Esophagus squamous epithelium (tissue), 5 donors: ENCODE measurements at places on chromosomes 13 and 19.

DNA sequence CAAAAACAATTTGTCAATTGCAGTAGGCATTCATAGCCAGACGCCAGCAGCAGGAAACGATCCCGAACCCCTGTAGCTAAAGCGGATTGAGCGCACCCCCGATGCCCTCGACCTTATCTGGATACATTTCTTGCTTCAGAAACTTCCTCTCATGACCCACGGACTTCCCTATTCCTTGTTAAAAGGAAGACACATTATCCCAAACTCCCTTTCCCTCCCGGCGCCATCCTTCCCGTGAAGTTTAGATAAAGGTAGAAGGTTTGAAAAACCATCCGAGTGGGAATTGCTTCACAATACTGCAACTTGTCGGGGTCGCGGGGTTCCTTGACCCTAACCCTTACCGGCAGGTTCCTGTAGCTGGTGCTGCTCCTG lies 977 bp downstream of the PCDH20 start:
- DNase-seq = no peak

- no peak for DNase-seq
Observed at GRCh38 chr13:44465318-44465717, 91.7 kb downstream of the SERP2 start.

DNA sequence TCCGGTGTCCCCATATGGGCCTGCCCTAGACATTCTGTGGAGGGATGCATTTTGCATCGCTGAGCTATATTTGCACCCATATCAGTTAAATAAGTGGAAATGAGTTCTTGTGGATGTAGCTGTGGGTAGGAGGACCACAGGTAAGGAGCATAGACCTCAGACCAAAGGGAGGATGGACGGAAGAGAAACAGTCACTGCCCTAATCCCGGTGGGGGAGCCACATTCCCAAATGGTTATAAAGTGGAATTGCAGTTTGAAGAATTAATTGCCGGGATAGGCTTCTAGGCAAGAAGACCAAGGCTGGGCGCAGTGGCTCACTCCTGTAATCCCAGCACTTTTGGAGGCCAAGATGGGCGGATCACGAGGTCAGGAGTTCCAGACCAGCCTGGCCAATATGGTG lies 1.8 kb downstream of the SDHAF1 start:
- DNase-seq = no peak

DNA sequence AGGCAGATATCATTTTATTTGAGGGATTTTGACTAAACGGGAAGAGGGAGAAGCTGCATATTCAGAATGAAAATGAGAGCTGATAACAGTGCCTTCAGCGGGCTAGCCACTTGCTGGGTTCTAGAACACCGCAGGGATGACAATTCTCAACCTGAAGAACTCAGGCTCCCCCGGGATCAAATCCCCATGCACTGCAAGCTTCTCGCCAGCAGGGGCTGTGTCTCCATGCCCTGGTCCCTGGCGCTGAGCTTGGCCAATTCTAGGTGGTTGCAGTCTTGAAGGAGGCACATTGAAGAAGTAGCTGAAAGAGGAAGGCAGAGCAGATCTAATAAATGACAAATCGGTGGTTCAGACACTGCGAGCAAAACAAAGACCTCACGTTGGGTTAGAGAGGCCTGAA lies 128.7 kb downstream of the UQCRFS1 start:
- no peak for DNase-seq

DNA sequence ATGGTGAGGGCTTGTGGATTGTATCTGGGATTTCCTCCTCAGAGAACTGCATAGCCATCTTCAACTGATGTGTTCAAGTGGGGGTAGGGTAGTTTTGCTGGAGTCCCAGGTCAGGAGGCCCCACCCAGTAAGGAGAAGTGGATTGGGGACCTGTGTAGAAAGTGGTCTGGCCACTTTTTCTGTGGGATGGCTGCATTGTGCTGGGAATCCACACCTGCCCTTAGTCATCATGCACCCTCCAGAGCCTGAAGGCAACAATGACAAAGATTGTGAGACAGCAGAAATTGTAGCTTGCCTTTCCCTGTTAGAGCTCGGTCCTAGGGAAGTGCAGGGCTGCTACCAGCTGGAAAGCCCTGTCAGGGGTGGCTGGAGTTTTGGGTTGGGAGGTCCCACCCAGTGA lies 255.4 kb downstream of the NDFIP2 start:
- DNase-seq = no peak

DNA sequence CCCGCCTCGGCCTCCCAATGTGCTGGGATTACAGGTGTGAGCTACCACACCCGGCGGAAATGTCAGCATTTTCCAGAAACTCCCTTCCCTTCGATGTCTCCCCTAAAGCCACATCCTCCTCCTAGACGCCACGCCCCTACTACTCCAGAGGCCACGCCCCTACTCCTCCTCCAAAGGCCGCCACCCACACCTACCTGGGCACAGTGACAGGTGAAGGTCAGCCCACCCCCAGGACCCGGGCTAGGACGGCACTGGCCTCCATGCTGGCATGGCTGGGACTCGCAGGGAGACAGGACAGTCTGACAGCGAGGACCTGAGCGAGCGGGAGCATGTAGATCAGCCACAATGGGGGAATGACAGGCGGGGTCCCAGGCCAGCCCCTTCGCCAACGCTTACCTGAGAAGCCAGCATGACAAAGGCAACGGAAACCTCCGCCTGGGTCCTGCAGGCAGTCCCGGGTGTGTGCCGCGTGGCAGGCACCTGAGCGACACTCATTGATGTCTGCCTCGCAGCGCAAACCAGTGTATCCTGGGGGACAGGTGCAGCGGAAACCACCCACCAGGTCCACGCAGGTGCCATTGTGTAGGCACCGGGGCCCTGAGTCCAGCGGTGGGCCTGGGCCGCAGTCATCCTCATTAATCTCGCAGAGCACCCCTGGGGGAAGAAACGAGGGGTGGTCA lies 22.0 kb downstream of the NOTCH3 start:
- DNase-seq = no peak

- no peak for DNase-seq
Observed at GRCh38 chr13:26342898-26343297, 89.0 kb downstream of the CDK8 start.

- no peak for DNase-seq
Observed at GRCh38 chr19:56113074-56113632, 7.9 kb downstream of the ZNF787 start.

GRCh38 chr13:33644581-33645543 lies 173.1 kb upstream of the RFC3 start:
- DNase-seq = no peak

DNA sequence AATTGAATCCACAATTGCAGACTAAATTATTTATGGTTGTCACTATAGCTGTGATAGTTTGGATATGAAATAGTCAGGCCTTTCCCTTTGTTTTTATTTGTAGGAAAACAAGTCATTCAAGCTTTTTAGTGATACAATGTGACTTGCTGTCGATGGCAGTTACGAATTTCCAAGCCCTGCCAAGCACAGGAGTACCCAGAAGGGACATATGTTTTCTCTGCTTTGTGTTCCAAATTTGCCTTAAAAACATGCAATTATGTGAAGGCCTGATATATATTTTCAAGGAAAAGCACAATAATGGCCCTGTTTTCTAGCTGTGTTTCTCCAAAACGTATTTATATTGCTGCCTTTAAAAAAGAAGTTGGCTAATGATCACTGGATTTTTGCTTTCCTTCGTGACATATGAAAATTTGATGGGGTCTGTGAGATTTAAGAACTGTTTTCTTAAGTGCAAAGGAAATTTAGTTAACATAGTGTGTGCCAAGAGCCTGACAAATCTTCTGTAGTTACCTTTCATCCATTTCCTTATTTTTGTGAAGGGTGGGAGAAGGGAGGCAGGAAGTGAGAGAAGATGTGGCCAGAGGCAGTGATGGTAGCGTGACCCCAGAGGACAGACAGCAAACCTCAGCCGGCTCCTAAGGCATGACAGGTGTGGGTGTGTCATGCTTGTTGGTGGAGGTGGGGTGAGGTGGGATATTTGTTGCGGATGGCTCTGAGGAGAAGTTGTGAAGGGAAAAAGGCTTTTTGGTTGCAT lies 79.6 kb downstream of the TEX26 start:
- DNase-seq = no peak

- no peak for DNase-seq
Observed at GRCh38 chr13:46666727-46667456, 113.9 kb downstream of the LRCH1 start.

- DNase-seq = no peak
Observed at GRCh38 chr13:99442273-99442895, 58.9 kb upstream of the TM9SF2 start.

GRCh38 chr13:91544723-91545122 lies 146.3 kb downstream of the GPC5 start:
- DNase-seq = no peak

DNA sequence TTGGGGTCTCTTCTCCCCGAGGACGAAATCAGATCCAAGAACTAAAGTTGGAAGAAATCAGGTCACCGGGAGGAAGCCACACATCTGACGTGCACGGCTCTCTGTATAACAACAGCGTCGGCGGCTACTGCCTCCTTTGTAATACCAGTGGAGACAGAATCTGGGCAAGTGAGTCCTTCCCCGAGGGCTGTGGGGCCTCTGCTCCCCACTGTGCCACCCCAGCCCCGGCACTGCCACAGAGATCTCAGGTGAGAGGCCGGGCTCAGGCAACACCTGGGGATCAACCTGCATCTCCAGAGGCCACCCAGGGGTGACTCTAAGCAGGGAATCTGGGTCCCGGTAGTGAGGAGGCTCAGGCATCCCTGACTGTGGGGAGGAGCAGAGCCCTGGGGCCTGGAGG lies 33.7 kb upstream of the C13orf46 start:
- DNase-seq = no peak

- no peak for DNase-seq
Observed at GRCh38 chr13:42924344-42924743, 67.7 kb downstream of the EPSTI1 start.

DNA sequence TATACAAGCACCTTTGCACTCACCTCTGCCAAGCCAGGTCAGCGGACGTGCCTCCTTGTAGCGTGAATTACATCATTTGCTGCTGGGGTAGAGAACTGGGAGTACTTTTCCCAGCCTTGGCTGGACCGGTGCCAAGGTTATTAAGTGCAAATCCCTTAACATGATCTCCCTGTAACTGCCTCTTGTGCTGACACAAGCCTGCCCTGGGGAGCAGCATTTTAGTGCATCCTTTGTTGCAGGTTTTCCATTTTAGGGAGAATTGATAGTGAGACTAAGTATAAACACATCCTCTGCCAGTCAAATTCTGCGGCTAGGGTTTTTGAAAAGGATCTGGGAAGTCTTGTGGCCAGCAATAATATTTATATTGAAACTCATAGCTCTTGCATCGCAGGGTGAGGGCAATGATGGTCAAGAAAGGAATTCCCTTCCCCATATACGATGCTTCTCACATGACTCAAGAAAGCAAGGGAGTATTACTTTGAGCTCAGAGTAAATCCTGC lies 32.7 kb upstream of the DCLK1 start:
- DNase-seq = no peak

- no peak for DNase-seq
Observed at GRCh38 chr13:44017756-44018309, 138.1 kb downstream of the LACC1 start.

- no peak for DNase-seq
Observed at GRCh38 chr19:54030895-54031586, 32.7 kb downstream of the VSTM1 start.

- DNase-seq = no peak
Observed at GRCh38 chr19:7783991-7784423, 21.0 kb downstream of the CLEC4M start.

DNA sequence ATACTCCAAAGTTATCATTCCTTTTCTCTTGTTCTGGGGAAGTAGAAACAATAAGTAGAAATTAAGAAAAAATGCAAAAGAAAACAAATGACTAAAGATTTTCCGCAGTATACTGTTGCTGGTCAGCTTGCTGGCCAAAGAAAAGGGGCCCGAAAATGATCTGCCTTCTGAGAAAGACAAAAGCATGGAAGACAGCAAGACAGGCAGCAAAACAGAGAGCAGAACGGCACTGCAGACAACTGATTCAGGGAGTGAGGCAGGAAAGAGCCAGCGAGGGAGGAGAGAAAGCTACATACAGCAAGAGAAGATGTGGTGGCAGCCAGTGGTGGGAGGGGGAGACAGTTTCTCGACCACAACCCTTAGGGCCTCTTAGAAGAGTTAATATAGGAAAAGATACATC lies 5.3 kb upstream of the DOCK9 start:
- DNase-seq = no peak

DNA sequence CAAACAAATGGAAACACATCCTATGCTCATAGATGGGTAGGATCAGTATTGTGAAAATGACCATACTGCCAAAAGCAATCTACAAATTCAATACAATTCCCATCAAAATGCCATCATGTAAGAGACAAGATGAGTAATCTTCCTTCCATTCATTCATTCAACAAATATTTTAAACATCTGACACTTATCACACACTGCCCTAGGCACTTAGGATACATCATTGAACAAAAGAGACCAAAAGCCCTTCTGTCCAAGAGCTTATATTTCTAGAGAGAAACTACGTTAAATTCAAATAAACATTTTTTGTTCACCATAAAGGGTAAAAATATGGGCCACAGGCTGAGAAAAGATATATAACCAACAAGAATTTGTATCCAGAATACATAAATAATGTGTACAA lies 20.5 kb upstream of the LHFPL6 start:
- no peak for DNase-seq

- no peak for DNase-seq
Observed at GRCh38 chr19:29212356-29212647, 649 bp downstream of the UQCRFS1 start.

- DNase-seq = no peak
Observed at GRCh38 chr13:57418067-57418677, 213.4 kb upstream of the PCDH17 start.

DNA sequence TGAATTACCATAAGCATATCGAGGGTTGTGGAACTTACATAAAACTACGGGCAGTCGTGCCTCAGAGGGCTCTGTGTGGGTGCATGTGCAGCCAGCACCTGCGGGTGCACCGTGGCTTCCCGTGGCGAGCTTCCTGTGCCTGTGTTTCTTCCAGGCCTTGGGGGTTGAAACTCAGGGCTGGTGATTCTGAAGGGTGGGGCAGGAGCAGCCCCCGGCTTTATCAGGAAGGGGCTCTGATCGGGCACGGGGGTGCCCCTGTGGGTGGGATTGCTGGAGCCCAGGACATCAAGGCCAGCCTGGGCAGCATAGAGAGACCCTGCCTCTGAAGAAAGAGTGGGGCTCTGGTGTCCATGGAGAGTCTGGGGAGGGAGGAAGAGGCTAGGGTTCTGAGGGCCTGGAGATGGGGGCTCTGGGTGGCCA lies 11.1 kb downstream of the ATP4B start:
- DNase-seq = no peak

GRCh38 chr19:18832306-18833140 lies 764 bp downstream of the UPF1 start:
- DNase-seq = no peak

- DNase-seq = no peak
Observed at GRCh38 chr19:31499281-31500196, 150.3 kb upstream of the TSHZ3 start.

GRCh38 chr13:81671064-81671463 lies 1330.1 kb upstream of the SPRY2 start:
- no peak for DNase-seq

- DNase-seq = no peak
Observed at GRCh38 chr19:4043401-4043800, 23.3 kb downstream of the ZBTB7A start.

GRCh38 chr13:23744315-23744714 lies 144.9 kb downstream of the MIPEP start:
- DNase-seq = no peak

GRCh38 chr19:49952479-49952836 lies 8.5 kb downstream of the SIGLEC11 start:
- DNase-seq = no peak
